ENCODE measurements at places on chromosomes 1 and 21.

- no peak for DNase-seq
Observed at GRCh38 chr1:198498881-198499280, 41.6 kb downstream of the ATP6V1G3 start.

DNA sequence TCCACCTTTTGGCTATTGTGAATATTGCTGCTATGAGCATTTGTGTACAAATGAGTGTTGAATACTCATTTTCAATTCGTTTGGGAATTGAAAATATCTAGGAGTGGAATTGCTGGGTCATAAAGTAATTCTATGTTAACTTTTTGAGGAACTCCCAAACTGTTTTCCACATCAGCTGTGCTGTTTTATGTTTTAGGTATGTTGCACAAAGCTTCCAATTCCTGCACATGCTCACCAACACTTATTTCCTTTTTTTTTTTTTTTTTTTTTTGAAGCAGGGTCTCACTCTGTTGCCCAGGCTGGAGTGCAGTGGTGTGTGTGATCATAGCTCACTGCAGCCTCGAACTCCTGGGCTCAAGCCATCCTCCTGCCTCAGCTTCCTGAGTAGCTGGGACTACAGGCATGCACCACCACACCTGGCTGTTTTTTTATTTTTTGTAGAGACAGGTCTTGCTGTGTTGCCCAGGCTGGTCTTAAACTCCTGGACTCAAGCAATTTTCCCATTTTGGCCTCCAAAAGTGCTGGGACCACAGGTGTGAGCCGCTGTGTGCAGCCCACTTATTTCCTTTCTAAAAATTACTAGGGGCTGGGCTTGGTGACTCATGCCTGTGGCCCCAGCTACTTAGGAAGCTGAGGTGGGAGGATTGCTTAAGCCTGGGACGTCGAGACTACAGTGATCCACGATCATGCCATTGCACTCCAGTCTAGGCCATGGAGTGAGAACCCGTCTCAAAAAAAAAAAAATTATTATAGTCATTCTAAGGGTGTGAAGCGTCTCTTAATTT, 33.4 kb downstream of the TMCC2 start:
- DNase-seq: no peak

DNA sequence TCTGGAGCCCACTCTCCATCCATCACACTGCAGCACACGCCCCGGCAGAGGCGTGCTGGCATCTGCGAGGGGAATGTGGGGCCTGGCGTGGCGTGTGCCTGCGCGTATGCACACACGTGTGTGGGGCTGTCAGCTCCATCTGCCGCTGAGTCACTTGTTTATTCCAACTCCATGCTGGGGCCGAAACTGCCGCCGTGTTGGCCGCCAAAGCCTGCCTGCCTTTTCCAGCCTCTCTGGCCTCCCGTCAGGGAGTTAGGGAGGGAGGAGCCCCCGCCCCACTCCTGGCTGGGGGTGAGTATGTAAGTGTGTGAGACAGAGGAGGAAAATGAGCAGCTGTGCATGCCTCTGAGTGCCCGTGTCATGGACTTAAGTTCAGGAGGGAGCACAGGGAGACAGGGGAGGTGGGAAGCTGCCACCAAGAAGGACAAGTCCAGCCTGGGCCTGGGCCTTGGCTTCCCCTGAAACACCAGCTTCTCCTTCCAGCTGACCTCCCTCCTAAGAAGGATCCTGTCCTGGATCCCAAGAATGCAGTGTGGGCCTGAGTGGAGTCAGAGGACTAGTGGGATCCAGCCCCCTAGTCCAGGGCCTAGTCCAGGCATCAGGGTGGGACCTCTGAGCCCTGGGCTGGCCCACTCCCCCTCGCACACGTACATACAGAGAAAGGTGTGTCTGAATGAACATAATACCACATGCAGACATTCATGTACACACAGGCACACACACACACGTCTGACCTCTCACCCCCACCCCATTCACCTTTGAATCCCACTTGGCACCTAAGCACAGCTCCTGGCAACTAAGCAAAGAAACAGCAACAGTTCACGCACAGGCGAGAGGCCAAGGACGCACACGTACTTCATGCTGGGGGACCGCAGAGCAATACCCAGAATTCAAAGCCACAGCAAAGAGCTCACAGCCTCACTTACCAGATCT, 24.7 kb downstream of the MEF2D start:
- no peak for DNase-seq

DNA sequence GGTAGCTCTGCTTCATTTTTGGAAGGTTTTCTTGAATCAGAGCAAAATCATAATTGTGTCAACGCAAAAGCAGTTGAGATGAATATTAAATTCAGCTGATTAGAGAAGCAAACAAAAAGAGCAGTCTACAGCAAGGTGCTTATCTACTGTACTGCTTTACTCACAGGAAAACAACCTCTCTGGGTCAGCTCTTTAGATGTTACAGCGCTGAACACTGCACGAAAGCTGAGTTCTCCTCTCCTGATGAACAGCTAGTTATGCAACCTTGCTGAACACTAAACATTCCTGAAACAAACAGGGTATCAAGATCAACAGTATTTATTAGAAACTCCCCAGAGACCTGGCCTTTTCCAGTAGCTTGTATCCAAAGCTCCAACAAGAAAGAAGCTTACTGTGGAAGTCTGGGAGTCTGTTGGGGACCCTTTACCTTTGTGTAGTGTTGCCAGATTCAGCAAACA, 41.3 kb downstream of the TBCE start:
- DNase-seq: no peak

DNA sequence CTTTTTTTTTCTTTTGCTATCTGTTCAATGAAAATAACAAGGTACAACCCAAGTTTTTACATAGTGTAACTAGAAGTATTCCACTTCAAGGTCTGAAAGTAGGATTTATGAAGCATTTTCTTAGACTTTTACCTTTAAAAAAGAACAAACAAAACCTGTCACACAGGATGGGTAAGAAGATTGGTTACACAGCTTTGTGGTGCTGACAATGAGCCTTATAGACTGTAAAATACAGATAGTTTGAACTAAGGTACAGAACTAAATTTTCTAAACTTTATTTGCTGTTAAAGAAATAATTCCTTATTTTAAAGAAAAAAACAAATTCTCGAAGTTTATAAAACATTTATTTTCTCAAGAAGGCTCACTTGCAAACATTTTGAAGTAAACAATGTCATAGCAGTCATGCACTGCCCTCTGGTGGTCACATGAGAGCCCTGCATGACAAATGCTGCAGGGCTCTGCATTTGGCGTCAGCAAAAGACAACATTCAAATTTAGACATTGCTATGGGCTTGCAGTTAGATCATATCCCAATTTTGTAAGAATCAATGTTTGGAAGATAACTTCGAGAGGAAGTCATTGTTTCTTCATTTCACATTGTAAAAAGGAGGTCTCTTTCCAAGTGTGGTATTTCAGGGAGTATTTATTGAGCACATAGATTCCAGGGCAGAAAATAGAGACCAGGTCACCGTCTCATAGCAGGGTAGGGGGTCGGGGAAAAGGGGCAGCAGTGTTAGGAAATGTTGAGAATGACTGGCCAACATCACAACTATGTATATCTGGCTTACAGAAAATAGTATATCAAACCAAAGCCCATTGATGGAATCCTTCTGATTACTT, 115.3 kb upstream of the FMN2 start:
- no peak for DNase-seq

DNA sequence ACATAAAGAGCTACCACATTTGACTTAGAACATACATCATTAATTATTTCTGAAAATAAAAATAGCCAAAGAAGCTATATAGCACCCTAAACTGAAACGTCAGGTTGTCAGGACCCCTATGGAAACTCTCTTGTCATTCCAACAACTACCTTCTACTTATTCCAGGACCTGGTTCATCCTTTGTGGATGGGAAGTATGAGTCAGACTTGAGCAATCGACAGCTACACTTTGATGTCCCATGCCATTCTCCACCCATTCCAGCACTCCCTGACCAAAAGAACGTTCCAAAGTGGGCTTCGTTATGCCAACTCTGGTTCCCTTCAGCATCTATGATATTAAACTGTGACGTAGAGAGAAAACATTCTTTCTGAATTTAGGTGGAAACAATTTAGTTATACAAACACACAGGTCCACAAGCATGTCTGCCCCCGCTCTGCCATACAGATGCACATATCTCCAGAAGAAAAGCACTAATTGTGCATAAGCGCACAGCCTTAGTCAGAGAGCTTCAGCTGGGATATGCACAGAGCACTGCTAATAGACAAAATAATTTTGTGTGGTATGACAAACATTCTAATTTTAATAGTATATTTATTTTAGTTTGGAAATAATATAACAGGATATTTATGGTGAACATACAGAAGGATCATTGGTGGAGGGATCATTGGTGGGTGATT, 723.1 kb upstream of the B3GALT2 start:
- no peak for DNase-seq

- no peak for DNase-seq
Observed at GRCh38 chr21:31195334-31196015, 148.6 kb downstream of the TIAM1 start.

DNA sequence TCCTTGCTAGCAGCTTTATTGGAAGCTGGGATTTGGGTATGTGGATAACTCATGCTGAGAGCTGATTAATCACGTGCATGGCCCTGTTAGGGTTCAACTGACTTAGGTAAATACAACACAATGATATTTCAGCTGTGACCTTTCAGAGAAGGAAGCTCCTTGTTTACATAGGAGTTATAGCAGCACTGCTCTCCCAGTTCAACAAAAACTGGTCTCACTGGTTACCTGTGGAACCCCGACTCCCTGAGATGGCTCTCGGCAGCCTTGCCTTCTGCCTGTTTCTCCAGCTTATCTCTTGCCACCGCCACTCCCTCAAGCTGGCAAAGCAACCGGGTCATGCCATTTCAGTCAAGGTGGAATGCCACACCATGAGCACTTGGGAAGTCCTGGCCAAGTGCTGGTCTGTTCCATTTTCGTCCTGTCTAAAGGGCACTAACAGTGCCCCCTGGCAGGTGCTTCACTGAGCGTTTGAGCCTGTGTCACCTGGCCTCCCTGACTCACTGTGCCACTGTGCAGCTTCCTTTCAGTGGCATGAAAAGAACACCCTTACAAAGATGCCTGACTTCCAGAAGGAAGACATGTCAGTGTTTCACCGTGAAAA, 31.6 kb downstream of the DOP1B start:
- DNase-seq: no peak

GRCh38 chr1:115310581-115311473, 27.2 kb downstream of the NGF start:
- DNase-seq: no peak

GRCh38 chr1:172654535-172654934, 4.4 kb upstream of the FASLG start:
- no peak for DNase-seq

DNA sequence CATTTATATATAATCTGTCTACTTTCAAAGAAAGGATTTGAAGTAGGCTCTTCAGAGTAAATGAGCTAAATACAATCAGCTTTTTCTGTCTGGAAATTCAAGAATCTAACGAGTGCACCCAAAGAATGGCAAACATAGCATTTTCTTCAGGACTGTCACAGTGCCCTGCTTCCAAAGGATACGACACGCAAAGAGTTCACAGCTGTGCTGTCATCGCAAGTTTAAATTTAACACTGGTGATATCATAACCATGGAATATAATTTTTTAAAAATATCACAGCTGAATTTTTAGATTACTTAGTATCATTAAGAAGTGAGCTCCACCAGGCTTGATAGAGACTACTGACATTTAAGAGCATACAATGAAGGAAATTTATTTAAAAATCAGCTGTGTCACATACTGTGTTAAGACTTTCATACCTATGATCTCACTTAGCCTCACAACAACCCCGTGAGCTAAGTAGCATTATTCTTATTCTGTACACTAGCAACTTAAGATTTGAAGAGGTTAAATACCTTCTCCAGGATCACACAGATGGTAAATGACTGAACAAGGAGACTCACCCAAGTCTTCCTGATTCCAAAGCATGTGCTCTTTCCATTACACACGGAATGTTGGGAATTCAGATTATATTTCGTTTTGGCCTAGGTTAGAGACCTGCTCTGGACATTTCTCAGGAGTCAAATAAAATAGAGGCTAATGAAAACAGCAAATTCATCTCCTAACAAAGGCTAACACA, 46.2 kb upstream of the PRRX1 start:
- no peak for DNase-seq

GRCh38 chr1:30732277-30732996, 9.1 kb upstream of the MATN1 start:
- DNase-seq: no peak

DNA sequence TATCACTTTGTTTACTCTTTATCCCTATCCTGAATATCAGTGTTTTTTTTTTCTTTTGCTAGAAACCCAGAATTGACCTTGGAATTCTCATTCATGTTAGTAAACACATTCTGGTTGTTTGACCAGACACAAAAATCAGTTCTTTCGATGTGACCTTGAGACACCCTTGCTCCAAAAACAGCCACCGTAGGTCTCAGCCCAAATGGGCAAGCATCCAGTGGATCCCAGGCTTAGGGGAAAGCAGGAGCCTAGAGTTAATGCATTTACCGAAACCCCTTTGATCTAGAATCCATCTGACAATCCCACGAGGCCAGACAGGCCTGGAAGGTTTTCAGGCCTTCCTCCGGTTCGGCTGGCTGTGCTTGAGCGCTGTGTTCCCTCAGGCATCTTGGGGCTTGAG, 47.6 kb downstream of the IRF2BP2 start:
- DNase-seq: no peak

DNA sequence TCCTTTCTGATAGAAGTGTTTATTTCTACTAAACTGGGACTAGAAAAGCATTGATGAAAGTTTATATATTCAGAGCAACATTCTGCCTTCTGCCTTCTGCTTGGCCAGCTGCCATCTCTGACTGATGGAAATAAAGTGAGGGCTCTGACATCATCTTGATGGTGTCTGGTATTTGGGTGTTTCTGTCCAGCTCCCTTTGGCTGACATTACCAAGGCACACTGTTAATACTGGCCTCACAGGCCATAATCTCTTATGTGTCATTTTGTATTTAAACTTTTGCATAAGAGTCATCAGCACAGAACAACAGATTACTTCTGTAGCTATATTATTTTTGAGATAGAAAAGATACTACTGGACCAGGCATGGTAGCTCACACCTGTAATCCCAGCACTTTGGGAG, 216.9 kb downstream of the RYR2 start:
- no peak for DNase-seq

GRCh38 chr1:203052601-203053000, 26.3 kb downstream of the PPFIA4 start:
- DNase-seq: no peak

DNA sequence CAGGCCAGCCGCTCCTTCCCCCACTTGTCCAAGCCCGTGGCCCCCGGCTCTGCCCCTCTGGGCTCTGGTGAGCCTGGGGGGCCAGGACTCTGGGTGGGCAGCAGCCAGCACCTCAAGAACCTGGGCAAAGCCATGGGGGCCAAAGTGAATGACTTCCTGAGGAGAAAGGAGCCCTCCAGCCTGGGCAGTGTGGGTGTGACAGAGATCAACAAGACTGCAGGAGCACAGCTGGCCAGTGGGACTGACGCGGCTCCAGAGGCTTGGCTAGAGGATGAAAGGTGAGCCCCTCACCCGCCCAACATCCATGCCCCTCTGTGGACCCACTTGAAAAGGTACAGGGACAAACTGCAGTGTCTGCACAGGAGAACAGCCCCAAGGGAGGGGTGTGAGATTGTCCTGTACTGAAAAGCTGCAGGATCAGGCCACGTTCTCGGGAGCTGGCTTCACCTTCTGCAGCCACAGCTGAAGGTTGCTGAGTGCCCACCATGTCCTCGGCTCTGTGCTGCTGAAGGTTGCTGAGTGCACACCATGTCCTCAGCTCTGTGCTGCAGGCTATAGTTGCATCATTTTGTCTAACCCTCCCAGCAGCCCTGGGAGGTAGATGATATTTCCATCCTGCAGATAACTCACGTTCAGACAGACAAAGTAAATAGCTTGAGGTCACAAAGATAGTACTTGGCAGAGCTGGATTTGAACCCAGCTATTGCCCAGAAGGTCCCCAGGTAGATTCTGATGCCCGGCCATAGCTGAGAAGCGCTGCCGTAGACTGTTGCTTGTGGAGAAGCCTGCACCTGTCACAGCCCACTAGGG, 618 bp downstream of the C1orf226 start:
- DNase-seq: no peak

Data from activated T-helper 1 cell treated with anti-CD3 and anti-CD28 coated beads, Interleukin-2, amount 50 U/mL, for 16 hours (primary cell).